ENCODE measurements at places on chromosomes 7 and 10.

DNA sequence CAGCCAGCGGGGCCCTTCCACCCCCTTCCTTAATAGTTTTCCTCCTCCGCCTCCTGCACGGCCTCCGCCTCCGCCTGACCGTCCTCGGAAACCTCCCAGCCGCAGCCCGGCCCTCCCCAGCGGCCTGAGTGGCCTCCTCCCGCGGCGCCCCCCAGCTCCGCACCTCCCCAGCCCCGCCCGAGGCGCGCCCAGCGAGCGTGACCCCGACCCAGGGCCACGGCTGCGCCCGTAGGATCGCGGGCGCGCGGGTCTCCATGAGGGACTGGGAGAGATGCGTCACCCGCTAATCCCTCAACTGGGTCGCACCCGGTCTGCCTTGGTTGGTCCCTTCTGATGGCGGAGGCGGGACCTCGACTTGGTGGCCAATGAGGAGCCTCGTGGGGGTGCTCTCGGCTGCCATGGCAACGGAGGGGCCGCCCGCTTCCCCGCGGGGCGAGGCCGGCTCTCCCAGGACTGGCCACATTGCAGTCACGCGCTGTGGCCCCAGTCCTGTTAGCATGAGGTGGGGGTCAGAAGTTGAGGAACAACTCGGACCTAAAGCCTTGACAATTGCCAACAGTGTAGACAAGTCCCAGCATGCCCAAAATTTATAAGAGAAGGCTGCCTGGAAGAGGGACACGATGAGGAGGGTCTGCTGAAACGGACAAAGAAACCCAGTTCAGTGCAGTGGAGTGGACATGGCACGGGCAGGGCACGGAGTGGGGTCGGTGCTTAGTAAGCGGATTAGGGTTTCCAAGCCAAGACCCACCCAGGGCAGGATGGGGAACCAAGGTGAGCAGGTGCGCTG is 24.3 kb downstream of the DDIT4 start:
- peak; percentile 91 for DNase-seq

GRCh38 chr10:59910867-59911266 is 4.5 kb upstream of the CCDC6 start:
- DNase-seq, result no peak

DNA sequence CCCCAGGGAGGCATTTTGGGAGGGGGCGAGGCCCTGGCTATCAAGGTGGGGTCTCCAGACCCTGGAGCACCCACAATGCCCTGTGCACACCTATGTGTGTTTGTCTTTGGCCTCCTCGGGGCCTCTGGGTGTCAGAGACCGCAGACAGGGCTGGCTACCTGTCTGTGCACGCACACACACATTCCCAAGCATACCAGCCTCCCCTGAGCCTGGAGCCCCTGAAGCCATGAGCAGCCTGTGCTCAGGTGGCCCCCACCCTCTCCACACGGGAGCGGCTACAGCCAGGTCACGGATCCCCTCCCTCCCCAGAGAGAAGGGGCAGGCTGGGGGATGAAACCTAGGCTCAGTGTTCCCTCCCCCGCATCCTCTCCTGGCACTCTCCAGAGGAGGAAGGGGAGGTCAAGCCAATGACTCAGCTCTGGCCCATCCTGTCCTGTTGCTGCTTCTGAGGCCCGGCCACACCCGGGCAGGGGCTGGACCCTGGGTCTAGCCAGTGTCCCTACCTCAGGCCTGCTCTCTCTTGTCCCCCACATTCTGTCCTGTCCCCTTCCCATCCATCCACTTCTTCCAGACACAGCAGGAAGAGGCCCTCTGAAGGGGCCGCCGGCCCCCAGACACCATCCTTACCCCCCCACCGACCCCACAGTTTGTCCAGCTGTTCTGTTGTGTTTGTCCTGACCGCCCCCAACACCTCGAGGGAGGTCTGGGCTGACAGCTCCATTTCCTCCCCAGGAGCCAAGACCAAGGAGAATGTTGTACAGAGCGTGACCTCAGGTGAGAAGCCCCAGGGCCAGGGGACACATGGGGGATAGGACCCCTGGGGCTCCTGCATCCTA is 720 bp downstream of the SNCG start:
- DNase-seq, result no peak

DNA sequence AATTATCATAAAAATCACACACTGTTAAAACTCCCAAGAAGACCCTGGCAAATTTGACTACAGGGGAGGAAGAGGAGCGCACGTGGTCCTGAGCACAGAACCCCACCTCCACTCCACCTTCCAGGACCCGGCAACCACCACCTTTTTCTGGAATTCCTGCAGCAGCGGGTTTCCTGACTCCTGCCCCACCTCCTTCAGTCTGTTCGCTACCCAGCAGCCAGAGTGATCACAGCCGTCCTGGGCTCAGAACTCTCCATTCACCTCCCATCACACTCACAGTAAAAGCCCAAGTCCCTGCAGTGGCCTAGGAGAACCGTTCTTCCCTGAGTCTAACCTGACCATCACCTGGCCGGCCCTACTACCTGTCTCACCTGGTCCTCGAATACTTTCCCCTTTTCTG is 107.4 kb upstream of the FAM204A start:
- DNase-seq, result no peak

GRCh38 chr10:83165265-83165664 is 974.0 kb upstream of the GHITM start:
- no peak for DNase-seq

- no peak for DNase-seq
Observed at GRCh38 chr10:129963641-129964501, at the start of gene EBF3. Gene EBF3 (minus strand): TSS chr10:129964274. CDS start chr10:129963768, 506 bp downstream.

DNA sequence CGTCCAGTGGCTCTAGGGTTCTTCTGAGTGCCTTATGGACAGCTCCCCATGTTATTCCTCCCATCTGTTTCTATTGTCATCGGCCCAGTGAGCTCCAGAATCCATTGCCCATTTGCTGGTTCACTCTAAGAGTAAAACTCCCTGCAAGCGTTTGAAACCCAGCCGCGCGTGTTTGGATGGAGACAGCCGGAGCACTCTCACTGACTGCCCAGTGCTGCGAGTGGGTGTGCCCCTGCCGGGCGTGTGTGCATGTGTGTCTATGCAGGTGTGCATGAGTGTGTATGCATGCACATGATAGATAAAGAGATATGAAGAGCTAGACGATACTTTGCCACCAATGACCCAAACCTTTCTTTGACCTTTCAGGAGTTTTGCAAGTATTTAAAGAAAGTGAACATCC is 347.2 kb upstream of the MKI67 start:
- no peak for DNase-seq

- DNase-seq, result peak; percentile 93
Observed at GRCh38 chr10:89351780-89352597, 24.2 kb downstream of the IFIT3 start.

GRCh38 chr10:60654813-60655464 is 123.3 kb upstream of the CDK1 start:
- no peak for DNase-seq

DNA sequence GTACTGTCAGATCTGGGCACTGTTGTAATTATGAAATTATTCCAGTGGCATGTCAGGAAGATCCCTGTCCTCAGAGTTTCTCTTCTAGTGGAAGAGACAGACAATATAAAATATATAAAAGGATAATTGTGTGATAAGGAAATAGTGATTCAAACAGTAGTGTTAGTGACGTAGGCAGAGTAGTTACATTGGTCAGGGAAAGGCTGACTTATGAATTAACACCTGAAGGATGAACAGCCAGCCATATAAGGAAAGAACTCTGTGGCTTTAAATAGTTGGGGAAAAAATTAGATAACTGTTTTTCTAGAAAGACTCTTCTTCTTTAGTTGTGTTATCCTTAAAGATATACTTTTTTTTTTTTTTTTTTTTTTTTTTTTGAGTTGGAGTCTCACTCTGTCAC is 37.7 kb downstream of the WAC start:
- DNase-seq, result no peak

DNA sequence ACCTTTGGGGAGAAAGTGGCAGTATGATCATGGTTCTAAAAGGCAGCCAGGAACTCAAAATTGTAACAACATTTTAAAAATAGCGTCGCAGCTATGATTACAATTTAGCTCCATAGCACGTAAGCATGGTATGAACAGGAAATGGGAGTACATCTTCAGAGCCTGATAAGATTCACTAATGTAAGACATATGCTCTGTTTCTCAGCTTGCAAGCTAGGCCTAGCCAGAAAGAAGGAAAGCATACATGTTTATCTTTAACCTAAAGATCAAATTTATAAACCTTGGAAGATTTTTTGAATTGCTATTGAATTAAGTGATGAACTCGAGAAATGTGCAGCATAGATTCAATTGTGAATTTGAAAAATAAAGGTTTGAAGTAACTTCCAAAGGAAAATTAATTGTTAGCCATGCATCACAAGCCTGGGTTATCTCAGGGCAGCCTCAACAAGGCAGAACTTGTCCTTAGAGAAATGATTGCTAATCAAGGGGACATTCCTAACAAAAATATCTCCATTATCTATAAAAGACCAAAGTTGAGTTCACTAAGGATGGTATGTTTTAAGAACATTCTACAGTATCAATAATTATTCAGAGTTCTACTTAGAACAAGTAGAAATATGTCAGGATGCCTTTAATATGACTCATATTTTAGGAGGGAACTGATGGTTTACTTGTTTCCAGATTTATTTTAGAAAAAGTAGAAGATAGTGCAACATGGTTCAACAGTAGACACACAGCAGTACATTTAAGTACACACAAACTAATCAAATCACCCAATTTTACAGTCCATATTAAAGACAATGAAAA is 38.8 kb upstream of the SEPTIN7 start:
- DNase-seq, result peak; percentile 56

- DNase-seq, result peak; percentile 42
Observed at GRCh38 chr7:17318146-17318545, 19.7 kb downstream of the AHR start.

DNA sequence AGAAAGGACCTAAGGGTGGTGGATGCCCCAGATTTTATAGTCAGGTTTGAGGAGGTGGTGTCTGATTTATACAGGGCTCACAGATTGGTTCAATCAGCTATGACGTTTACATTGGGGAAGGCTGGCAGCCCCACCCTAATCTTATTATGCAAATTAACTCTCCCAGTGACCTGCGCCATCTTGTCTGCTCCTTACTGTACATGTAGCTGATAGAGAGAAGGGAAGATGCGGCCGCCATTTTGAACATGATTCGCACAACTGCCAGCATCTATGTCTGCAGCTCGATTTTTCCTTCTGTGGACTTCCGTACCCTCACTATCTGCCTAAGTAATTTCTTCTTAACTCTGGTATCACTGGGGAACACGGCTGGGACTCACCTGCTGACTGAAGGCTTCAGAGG is 619.0 kb upstream of the DPP6 start:
- DNase-seq, result no peak
